Activated naive CD8-positive, alpha-beta T cell treated with anti-CD3 and anti-CD28 coated beads for 36 hours (primary cell): ENCODE measurements at places on chromosomes 1 and 21. TPM values are rescaled to one million over a fixed set of nuclear protein-coding genes. Genes with fewer than 3 reads are reported as not detected.
A peak's percentile ranks its signal among the peaks of the same experiment; 100 is the strongest.

- H3K4me1 ChIP-seq: no peaks in the 10 kb centered on the region
- DNase-seq: no peak
- H3K4me3 ChIP-seq: no peak overlapping the region
- no peaks in the 10 kb centered on the region for H3K36me3 ChIP-seq
These were observed 23.6 kb downstream of the KCND3 start for GRCh38 chr1:111965781-111966443.

- no peak overlapping the region for H3K4me3 ChIP-seq
- no peak overlapping the region for H3K27ac ChIP-seq
- H3K4me1 ChIP-seq: peaks cover 2% of the 10 kb centered on the region
- DNase-seq: no peak
These were observed 75.7 kb downstream of the CRB1 start for GRCh38 chr1:197343663-197344273.

GRCh38 chr1:159866905-159867663 lies 4.6 kb upstream of the VSIG8 start:
- H3K4me3 ChIP-seq: no peak overlapping the region
- H3K27me3 ChIP-seq: peaks cover 13% of the 10 kb centered on the region
- peaks cover 24% of the 10 kb centered on the region for H3K4me1 ChIP-seq
- no peaks in the 10 kb centered on the region for H3K36me3 ChIP-seq

GRCh38 chr1:54834007-54834541 lies 33.0 kb upstream of the TTC22 start:
- no peak overlapping the region for H3K27ac ChIP-seq
- peaks cover 7% of the 10 kb centered on the region for H3K27me3 ChIP-seq
- DNase-seq: no peak
- H3K4me3 ChIP-seq: no peak overlapping the region

DNA sequence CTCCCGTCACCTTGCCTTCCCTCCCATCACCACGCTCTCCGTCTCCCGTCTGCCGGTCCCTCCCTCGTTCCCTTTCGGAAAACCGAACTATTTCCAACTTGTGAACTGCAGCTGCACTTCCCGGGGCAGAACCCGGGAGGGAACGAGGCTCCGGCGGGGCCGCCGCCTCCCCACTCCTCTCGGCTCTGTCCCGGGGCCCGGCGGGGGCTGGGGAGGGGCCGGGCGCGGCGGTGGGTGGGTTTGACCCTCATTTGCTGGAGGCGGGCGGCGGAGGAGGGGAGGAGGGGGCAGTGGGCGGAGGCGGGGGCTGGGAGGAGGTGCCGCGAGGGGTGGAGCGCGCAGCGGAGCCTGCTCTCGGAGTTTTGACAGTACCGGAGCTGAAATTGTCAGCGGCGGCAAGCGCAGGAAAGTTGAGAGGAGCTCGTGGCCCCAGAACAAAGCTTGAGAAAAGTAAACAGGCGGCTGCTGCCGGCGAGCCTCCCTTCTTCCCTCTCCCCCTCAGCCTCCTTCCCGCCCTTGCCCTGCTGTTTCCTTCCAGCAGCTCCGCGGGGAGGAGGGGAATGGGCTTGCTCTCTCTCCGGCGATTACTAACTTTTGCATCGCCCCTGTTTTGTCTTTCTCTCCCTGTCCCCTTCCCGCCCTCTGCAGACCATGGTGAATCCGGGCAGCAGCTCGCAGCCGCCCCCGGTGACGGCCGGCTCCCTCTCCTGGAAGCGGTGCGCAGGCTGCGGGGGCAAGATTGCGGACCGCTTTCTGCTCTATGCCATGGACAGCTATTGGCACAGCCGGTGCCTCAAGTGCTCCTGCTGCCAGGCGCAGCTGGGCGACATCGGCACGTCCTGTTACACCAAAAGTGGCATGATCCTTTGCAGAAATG lies 2.9 kb downstream of the LMO4 start:
- peak; percentile 51 for DNase-seq
- H3K27ac ChIP-seq: peak overlapping the region; percentile 76
- H3K4me3 ChIP-seq: peak overlapping the region; percentile 85
- H3K4me1 ChIP-seq: peaks cover 46% of the 10 kb centered on the region
- H3K27me3 ChIP-seq: no peaks in the 10 kb centered on the region

DNA sequence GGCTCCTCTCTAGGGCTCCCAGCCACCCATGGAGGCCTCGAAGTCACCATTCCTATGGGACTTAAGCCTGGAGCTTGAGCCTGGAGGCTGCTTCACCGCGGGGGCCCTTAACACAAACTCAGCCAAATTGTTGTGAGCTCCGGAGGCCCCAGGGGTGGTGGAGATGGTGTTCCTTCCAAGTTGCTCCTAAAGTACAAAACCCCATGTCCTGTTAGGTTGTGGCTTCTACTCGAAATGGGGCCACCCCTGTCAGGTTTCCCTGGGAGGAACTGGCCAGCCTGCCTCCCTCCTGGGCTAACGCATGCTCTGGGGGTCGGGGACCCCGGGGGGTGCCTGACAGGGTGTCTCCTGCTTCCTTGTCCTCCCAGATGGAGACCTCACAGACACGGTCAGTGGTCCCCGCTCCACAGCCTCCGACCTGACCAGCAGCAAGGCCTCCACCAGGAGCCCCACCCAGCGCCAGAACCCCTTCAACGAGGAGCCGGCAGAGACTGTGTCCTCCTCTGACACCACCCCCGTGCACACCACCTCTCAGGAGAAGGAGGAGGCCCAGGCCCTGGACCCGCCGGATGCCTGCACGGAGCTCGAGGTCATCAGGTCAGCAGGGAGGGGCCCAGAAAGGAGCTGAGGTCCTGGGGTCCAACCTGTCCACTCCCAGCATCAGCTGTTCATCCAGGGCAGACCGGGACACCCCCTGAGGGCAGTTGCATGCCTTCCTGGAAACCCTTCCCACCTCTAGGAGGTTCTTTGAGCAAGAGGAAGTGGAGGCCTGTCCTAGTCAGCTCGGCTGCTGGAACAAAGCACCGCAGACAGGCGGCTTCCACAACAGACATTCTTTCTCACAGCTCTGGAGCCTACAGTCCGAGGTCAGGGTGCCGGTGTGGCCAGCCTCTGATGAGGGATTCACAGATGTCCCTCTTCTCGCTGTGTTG lies 10.8 kb upstream of the SLC25A34 start:
- no peaks in the 10 kb centered on the region for H3K27me3 ChIP-seq
- peaks cover 5% of the 10 kb centered on the region for H3K36me3 ChIP-seq

DNA sequence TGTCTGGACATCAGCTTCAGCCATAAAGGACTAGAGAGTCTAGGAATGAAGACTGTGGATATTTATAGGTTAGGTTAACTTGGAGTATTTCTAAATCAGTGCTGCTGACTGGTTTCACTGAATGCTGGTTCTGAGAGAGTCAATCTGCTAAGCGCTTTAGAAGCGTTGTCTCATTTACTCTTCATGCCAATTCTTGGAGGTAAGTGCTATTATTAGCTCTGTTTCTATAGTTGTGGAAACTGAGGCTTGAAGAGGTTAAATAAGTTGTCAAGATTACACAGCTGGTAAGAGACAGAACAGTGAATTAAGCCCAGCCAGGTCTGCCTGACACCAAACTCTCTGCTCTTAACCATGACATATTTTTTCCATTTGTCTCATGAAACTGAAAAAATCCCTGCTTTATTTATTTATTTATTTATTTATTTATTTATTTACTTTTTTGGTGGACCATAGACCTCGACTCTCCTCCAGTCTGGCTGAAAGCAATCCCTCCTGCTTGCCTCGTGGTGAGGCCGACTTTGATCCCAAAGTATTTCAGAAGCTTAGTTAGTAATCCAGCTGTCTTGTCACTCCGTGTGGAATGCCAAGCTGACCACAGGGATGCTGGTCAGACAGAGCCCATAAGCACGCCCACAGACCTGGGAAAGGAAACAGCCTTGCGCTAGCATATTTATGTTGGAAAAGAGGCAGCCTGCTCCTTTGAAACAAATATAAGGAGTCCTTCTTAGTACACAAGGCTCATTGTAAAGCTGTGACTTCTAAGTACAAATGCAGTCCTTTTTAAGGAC lies 16.9 kb downstream of the NTMT2 start:
- H3K27ac ChIP-seq: no peak overlapping the region
- H3K4me1 ChIP-seq: no peaks in the 10 kb centered on the region
- H3K27me3 ChIP-seq: peaks cover 7% of the 10 kb centered on the region
- DNase-seq: no peak
- H3K36me3 ChIP-seq: no peaks in the 10 kb centered on the region

DNA sequence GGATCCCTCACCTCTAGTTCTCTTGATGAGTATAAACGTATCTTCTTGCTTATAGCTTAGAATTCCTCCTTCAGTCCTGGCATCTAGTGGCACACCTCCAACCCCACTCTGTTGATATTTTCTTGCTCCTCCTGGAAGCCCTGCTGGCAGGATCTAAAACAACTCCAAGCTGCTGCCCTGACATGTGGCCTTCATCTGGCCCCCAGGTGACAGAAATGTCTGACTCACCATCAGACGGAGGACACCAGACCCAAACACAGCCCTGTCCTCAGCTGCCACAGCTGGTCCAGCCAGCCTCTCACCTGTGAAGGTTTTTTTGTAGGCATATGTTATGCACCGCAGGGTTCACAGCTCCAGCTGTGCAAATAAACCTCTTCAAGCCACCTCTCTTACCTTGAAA lies 53.4 kb downstream of the KRTAP19-8 start:
- no peaks in the 10 kb centered on the region for H3K4me1 ChIP-seq
- no peaks in the 10 kb centered on the region for H3K36me3 ChIP-seq
- H3K27ac ChIP-seq: no peak overlapping the region

DNA sequence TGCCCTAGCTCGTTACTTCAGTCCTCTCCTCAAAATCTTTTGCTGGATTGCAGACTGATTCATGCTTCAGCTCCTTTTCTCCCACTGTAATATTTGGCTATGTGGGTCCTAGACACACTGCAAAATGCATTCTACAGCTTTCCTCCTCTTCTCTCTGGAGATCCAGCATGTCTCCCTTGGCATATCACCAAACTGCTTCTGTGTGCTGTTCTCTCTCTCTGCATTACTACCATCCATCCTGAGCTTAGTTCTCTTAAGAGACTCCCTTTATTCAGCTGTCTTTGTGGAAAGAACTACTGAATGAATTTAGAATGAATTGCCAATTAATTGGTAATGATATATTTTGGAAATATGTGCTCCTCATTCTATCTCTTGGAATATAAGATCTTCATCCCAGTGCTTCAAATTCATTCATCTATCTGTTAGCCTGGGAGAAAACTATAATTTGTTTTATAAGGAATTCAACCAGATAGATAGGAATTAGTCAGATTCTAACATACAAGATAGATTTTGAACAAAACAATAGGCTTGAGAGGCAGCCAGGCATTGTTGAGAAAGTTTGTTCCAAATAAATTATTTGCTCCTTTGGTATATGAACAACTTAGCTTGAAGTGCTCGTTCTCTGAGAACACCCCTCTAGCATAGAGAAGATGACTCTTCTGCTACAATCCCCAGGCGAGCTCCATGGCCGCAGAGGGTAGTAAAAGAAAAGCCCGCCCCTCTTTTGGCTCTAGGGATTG lies 71.9 kb downstream of the NTMT2 start:
- peaks cover 9% of the 10 kb centered on the region for H3K4me1 ChIP-seq
- no peak overlapping the region for H3K27ac ChIP-seq
- H3K27me3 ChIP-seq: peaks cover 38% of the 10 kb centered on the region

DNA sequence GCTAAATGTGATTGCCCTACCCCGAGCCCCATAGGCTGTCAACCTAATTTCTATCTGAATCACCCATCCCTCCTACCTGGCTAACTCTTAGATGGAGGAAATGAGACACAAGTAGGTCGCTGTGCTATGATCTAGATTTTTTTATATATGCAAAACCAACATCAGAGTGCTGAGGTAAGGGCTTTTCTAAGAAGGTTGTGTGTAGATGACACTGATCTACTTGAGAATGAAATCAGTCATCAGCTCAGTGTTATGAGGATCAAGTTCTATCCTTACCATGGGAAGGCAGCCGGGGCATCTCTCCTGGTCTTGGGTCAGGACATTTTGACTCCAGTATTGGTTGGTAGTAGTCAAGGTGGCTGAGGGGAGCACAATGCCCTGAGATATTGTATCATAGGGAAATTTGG lies 23.6 kb downstream of the SLAMF1 start:
- peak; percentile 36 for DNase-seq
- H3K27me3 ChIP-seq: no peaks in the 10 kb centered on the region
- peaks cover 87% of the 10 kb centered on the region for H3K36me3 ChIP-seq
- H3K27ac ChIP-seq: peak overlapping the region; percentile 94
- H3K4me3 ChIP-seq: peak overlapping the region; percentile 51
- peaks cover 84% of the 10 kb centered on the region for H3K4me1 ChIP-seq

- H3K4me3 ChIP-seq: no peak overlapping the region
- H3K27ac ChIP-seq: no peak overlapping the region
- no peaks in the 10 kb centered on the region for H3K36me3 ChIP-seq
- H3K27me3 ChIP-seq: peaks cover 4% of the 10 kb centered on the region
- no peaks in the 10 kb centered on the region for H3K4me1 ChIP-seq
These were observed 169.3 kb downstream of the GRIK3 start for GRCh38 chr1:36864823-36865601.

DNA sequence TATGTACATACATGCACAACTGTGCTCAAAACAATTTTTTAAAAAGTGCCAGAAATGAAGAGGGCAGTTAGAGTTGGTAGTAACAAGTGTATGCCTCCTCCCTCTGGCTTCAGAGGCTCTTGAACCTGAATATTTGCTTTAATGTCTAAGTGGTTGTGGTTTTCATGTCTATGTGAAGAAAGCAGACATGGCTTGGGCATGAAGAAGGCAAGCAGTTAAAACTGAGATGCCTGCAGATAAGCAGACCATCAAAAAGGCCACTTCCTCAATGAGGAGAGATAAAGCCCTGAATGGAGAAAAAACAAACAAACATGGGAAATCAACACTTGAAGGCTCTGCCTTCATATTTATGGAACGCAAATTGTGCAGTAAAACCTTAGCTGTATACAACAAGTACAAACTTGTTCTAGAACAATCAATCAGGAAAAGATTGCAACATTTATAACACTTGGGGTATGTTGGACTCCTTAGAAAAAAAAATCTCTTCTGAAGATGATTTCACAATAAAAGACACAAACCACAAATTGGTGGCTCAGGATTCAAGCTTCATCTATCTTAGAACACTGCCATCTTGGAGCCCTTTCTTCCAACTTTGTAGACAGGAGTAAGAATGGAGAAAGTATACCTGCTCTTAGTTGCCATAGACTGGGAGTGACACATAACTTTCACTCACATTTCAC lies 52.7 kb upstream of the PLA2G4A start:
- no peaks in the 10 kb centered on the region for H3K36me3 ChIP-seq
- peaks cover 10% of the 10 kb centered on the region for H3K27me3 ChIP-seq
- DNase-seq: no peak
- peaks cover 4% of the 10 kb centered on the region for H3K4me1 ChIP-seq

GRCh38 chr1:57959531-57960241 lies 535.8 kb upstream of the DAB1 start:
- DNase-seq: no peak
- H3K27ac ChIP-seq: no peak overlapping the region
- no peaks in the 10 kb centered on the region for H3K27me3 ChIP-seq
- H3K36me3 ChIP-seq: no peaks in the 10 kb centered on the region
- no peak overlapping the region for H3K4me3 ChIP-seq

Gene AGO3
- total RNA-seq: 24.5 TPM

Gene WNT2B
- total RNA-seq: not detected

Gene ZNF683
- 0.32 TPM for total RNA-seq

Gene SERTAD4
- not detected for total RNA-seq

Gene BOLA1
- 20.6 TPM for total RNA-seq

Gene TMEM82
- not detected for total RNA-seq
